ENCODE measurements at places on chromosomes 11 and 22.

- DNase-seq = no peak
These were observed 1.9 kb downstream of the KCNJ5 start for GRCh38 chr11:128892866-128893565.

- no peak for DNase-seq
These were observed 72.4 kb upstream of the TMEM45B start for GRCh38 chr11:129743112-129743815.

DNA sequence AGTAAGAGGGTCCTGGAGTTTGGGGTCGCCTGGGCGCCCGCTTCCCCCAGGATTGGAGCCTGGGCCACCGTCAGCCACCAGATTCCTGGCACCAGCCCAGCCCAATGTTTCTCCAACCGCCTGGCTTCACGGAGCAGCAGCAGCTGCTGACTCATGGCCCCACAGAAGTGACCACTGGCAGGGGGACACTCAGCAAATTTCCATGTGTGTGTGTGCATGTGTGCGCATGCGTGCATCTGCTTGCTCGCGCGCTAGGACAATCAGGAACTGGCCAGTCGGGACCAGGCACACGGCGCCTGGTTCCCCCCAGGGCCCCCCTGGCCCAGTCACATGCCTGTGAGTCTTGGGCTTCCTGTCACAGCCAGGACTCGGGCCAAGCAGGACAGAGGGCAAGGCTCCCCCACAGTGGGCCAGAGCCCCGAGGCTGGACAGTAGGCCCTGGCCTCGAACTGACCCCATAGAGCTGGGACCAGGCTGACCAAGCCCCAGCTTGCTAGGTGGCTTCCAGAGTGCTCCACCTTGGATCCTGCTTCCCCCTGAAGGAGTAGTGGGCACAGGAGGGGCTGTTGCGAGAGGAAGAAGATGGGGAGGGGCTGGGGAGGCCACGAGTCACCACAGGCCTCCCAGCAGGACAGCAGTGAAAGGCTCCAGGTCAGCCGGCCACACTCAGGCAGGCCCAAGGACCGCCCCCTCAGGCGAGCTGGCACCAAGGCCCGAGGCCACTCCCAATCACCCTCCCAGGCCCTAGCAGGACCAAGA, 3.2 kb downstream of the CTSD start:
- no peak for DNase-seq

- DNase-seq = no peak
These were observed 1.4 kb upstream of the PIWIL3 start for GRCh38 chr22:24775769-24776492.

DNA sequence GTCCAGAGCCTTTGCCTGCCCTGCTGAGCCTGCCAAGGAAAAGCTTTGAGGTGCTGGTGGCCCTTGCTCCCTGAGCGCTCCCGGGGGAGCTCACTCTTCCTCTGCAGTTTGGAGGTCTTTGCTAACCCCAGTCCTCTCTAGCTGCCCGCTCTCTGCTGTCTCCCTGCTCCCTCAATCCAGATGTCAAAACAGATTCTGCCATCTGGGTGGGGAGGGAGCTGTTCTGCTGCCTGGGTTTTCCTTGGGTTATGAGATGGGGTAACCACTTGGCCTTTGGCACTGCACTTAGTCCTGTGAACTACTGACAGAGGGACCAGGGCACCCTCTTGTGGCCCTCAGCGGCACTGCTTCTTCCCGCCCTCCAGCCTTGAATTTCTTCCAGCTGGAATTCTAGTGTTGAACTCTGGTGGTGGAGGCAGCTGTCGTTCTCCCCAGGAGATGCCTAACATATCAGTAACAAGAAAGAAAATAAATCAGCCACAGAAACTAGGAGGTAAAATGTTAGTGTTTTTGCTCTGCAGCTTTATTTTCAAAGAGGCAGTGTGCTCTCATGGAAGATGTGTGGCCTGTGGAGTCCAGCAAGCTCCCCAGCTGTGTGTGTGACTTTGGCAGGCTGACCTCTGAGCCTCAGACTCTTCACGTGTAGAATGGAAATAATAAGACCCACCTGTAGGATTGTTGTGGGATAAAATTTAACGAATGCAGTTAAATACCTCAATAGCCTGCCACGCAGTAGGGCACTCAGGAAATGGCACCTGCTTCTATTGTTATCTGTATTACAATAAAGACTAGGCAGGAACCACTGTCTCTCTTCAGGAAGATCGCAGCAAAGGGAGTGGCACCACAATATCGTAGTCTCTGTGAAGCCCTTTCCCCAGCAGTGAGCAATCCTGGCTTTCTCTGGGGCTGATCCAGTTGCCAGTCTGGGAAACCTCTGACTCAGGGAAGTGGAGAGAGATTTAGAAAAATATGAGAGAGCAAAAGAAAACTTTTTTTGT, 23.4 kb downstream of the ARFGAP2 start:
- DNase-seq = no peak

- no peak for DNase-seq
These were observed at the start of gene ARHGAP42 for GRCh38 chr11:100687054-100687629. TSS of gene ARHGAP42 (plus strand) at chr11:100687288. CDS start at chr11:100687679, 391 bp downstream.

DNA sequence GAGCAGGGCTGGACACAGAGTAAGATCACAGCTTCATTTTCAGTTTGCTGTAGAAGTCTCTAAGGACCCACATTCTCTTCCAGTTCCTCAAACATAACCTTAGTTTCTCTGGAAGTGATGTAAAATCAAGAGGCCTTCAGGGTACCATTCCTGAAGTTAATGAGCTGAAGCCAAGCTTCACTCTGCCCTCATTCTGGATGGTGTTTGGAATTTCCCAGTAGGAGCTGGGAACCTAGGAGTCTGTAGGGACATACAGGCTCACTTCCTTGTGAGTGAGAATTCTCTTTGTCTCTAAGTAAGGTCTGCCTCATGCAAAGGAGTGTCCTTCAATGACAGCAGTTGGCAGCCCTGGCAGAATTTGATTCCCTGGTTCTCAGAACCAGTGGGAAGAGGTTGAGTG, 142.4 kb upstream of the NARS2 start:
- no peak for DNase-seq

DNA sequence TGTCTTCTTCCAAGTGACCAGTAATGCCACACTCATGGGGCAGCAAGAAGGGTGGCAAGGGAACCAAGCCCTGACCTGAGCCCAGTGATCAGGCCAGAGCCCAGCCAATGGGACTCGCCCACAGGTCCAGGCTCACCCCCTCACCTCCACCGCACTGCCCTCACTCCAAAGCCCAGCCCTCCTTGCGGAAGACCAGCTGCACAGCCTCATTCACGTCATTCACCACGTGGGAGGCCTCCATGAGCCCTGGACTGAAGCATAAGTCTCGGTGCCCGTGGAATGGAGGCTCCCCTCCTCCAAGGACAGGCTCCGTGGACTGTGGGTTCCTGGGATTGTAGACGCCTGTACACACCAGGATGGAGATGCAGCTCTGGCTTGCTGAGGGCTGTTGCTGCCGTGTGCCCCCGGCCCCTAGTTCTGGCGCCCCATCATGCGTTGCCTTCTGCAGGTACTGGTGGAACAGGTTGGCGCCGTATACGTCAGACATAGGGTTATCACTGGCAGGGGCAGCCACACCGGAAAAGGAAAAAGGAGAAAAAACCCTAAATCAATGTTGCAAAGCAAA, 16.8 kb upstream of the TMEM121B start:
- DNase-seq = no peak

DNA sequence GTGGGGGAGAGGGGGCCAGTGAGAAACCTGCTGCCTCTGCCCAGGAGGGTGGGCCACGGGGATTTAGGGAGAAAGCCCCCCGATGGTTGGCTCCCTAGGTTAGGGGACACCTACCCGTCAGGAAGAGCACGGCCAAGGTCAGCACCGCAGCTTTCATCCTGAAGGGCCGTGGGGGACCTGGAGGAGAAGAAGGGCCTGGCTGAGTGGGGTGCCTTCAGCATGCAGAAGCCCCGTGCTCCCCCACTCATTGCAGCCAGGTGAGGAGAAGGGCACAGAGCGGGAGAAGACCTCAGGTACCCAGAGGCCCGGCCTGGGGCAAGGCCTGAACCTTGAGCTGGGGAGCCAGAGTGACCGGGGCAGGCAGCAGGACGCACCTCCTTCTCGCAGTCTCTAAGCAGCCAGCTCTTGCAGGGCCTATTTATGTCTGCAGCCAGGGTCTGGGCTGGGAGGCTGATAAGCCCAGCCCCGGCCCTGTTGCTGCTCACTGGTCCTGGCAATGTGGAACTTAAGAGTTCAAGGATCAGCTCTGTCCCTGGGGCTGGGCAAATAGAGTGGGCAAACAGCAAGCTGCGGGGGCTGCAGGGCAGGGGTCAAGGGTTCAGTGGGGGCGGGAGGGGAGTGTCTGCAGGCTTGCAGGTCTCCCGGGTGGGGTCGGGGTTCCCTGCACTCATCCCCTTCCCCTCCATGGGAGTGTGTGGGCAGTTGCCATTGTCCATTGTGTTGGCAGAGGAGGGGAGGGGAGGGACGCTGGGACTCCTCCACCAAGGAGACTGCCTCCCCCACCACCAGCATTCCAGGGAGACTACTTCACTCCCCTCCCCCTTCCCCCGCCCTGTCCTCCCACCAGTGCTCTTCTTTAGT, at the start of gene APOA1:
APOA1 (minus strand) TSS at position 392 of the 861 bp plus-strand sequence; CDS start at position 157, 235 bp downstream.
- DNase-seq = no peak

GRCh38 chr11:74684661-74685060, 46.6 kb downstream of the CHRDL2 start:
- DNase-seq = no peak

GRCh38 chr11:59102259-59102765, 4.7 kb upstream of the FAM111B start:
- peak; percentile 81 for DNase-seq

GRCh38 chr11:114449845-114450244, 10.6 kb downstream of the REXO2 start:
- DNase-seq = no peak

DNA sequence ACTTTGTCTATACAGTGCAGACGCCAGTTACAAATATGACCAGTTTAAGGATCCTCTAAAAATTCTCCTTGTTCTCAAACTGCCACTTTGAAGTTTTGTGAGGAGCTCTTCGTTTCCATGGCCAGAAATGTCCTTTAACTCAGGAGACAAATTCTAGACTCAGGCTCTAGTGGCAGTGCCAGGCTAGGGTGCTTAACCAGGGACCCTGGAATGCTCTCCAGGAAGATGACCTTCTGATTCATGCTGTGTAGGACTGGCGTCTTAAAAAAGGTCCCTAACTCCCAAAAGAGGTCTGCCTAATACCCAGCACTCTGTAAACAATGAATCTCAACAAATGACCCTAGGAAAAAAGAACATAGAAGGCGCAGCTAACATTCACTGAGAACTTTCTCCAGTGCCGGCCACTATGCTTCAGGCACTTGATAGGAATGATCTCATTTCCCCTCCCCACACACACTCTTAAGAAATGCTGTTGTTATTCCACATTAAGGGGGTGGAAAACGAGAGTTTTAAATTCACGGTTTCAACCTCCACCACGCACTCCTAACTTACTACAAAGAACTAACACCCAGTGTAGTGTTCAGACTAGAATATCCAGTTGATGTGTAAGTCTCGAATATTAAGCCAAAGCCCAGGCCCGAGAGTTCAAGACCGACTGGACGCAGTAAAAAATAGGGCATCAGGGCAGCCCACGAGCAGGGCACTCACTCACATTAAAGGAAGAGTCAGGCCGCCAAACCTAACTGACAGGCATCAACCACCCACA, 747 bp downstream of the NXF1 start:
- no peak for DNase-seq

- DNase-seq = no peak
These were observed 83.7 kb downstream of the KCNQ1 start for GRCh38 chr11:2528301-2529050.
